H9 (cell line): ENCODE measurements at places on chromosomes 2 and 18. TPM values are rescaled to one million over a fixed set of nuclear protein-coding genes. Genes with fewer than 3 reads are reported as not detected.
A peak's percentile ranks its signal among the peaks of the same experiment; 100 is the strongest.

- no peak overlapping the region for H3K4me3 ChIP-seq
- H3K27me3 ChIP-seq, result no peaks in the 10 kb centered on the region
- DNase-seq, result peak; percentile 84
- H3K4me1 ChIP-seq, result no peaks in the 10 kb centered on the region; the same call in none of the 2 replicates
These were observed 26.0 kb upstream of the IL37 start for GRCh38 chr2:112884869-112885505.

DNA sequence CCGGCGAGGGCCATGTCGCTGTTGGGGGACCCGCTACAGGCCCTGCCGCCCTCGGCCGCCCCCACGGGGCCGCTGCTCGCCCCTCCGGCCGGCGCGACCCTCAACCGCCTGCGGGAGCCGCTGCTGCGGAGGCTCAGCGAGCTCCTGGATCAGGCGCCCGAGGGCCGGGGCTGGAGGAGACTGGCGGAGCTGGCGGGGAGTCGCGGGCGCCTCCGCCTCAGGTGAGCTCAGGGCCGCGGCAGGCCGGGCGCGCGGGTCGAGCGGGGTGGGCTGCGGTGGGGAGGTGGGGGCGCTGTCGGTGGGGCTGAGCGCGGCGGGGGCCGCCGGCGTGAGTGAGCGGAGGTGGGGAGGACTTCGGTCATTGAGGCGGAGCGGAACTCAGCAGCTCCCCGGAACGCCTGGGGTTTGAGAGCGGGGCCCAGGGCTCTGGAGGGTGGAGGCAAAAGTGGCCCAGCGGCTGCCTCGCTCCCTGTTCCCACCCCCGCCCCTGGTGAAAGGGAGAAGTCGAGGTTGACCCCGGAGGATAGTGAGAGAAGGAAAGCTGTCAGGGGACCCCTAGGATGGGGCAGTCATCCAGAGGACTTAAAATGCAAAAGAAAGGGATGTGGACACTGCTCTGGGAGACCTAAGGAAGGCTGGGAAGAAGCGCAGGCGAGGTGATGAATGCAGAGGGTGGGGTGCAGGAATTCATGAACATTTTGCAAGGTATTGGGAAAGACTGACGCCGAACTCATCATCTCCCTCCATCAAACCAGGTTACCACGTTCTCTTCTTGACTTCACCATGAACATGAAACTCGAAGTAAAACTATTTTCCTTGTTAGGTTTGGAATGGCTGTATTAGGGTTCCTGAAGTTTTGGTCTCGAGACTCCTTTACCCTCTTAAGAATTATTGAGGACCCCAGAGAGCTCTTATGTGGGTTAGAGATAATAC lies 633 bp downstream of the MALT1 start:
- peak overlapping the region; percentile 85 for H3K4me3 ChIP-seq
- H3K36me3 ChIP-seq, result no peaks in the 10 kb centered on the region; the same call in 1 of the 3 replicates
- DNase-seq, result no peak
- no peaks in the 10 kb centered on the region for H3K27me3 ChIP-seq

DNA sequence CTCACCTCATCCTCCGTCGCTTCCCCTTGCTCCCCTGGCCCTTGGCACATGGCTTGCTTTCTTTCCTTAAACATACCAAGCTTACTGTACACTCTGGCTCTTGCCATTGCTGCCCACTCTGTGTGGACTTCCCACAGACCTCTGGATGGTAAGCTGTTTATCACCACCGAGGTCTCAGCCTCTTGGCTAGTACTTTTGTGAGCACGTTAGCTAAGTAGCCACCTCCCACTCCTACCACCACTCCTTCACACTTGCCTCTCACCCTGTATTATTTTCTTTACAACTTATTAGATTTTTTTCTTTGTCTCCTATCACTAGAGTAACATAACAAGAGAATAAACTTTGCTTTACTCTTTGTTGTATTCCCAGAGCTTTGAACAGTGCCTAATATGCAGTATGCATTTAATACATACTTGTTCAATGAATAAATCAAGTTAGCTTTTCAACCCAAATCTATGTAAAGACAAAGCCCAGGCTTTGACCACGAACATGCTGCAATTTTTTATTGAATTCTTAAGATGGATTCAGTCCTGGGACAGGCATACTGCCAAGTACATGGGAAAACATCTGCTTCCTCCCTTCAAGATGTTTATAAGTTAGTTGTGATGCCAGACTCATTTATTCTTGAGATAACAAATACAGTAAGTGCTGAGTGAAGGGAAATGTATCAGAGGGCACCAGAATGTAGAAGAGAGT lies 25.0 kb upstream of the MSGN1 start:
- DNase-seq, result no peak
- no peak overlapping the region for H3K4me3 ChIP-seq
- no peak overlapping the region for H3K27ac ChIP-seq
- no peaks in the 10 kb centered on the region for H3K27me3 ChIP-seq

Gene TNFAIP6
- 0.81 and 1.2 TPM in 2 replicates for total RNA-seq

GRCh38 chr2:98476192-98476868 lies 31.7 kb downstream of the INPP4A start:
- no peak overlapping the region for H3K4me3 ChIP-seq
- DNase-seq, result no peak
- no peaks in the 10 kb centered on the region; the same call in 1 of the 2 replicates for H3K36me3 ChIP-seq
- H3K4me1 ChIP-seq, result no peaks in the 10 kb centered on the region; the same call in 1 of the 2 replicates
- no peak overlapping the region for H3K27ac ChIP-seq

GRCh38 chr18:64852281-64852680 lies 703.4 kb upstream of the LINC00305 start:
- no peaks in the 10 kb centered on the region for H3K4me1 ChIP-seq
- no peak overlapping the region for H3K27ac ChIP-seq

- H3K36me3 ChIP-seq, result no peaks in the 10 kb centered on the region
- H3K4me3 ChIP-seq, result no peak overlapping the region
- peaks cover 5% of the 10 kb centered on the region for H3K4me1 ChIP-seq
- no peak overlapping the region for H3K27ac ChIP-seq
- H3K27me3 ChIP-seq, result no peaks in the 10 kb centered on the region
These were observed 104.9 kb downstream of the VWA3B start for GRCh38 chr2:98191883-98192282.

GRCh38 chr2:165698444-165698884 lies 95.6 kb downstream of the GALNT3 start:
- no peaks in the 10 kb centered on the region for H3K27me3 ChIP-seq
- H3K36me3 ChIP-seq, result no peaks in the 10 kb centered on the region
- 0 out of 3 replicates have a peak overlapping the region, but pooled peaks have one; percentile 2 for H3K4me3 ChIP-seq
- H3K4me1 ChIP-seq, result peaks cover 14% of the 10 kb centered on the region; the same call in 1 of the 2 replicates
- peak overlapping the region; percentile 59 for H3K27ac ChIP-seq
- peak; percentile 55 for DNase-seq

- no peaks in the 10 kb centered on the region for H3K4me1 ChIP-seq
- peaks cover 2% of the 10 kb centered on the region for H3K36me3 ChIP-seq
- H3K4me3 ChIP-seq, result no peak overlapping the region
- no peaks in the 10 kb centered on the region for H3K27me3 ChIP-seq
- DNase-seq, result no peak
These were observed 38.7 kb downstream of the PDIA6 start for GRCh38 chr2:10773821-10774341.

Gene HS6ST1
- total RNA-seq, result 58.9 and 60.2 TPM in 2 replicates

DNA sequence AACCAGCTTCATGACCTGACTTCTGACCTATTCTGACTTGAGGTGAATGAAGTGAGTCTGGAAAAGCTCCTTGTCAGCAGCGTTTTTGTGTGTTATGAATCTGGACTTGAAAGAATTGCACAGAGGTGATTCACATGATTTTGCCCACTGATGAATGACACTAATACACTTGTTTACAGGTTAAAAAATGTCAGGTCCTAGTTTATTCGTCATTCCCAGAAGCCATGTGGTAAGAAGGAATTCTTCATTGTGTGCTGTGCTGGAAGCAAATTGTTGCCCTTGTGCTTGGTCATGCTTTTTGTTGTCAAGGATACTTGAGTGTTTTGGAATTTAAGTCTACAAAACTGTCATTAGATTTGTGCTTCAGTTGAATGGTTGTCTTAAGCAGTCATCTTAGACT lies 15.5 kb downstream of the SEC11C start:
- H3K27ac ChIP-seq, result no peak overlapping the region
- H3K27me3 ChIP-seq, result no peaks in the 10 kb centered on the region
- peaks cover 20% of the 10 kb centered on the region for H3K36me3 ChIP-seq
- no peak overlapping the region for H3K4me3 ChIP-seq

Gene TLX2
- 0.20 and 0.26 TPM in 2 replicates for total RNA-seq

GRCh38 chr2:136322428-136322827 lies 204.5 kb upstream of the CXCR4 start:
- no peaks in the 10 kb centered on the region for H3K27me3 ChIP-seq
- no peak for DNase-seq
- no peak overlapping the region for H3K4me3 ChIP-seq
- H3K36me3 ChIP-seq, result no peaks in the 10 kb centered on the region

Gene EFEMP1
- total RNA-seq, result 3.5 and 3.7 TPM in 2 replicates

DNA sequence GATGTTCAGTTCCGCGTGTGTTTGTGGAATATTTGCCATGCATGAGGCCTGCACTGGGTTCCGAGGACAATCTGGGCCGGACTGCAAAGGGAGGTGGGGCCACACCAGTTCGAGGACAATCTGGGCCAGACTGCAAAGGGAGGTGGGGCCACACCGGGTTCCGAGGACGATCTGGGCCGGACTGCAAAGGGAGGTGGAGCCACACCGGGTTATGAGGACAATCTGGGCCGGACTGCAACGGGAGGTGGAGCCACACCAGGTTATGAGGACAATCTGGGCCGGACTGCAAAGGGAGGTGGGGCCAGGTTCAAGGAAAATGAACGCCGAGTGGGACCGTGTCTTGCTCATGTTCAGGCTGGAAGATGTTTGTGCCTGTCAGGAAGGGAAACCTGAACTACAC lies 97.8 kb upstream of the HDAC4 start:
- DNase-seq, result no peak
- H3K36me3 ChIP-seq, result no peaks in the 10 kb centered on the region
- H3K27ac ChIP-seq, result no peak overlapping the region
- no peaks in the 10 kb centered on the region for H3K4me1 ChIP-seq
- H3K4me3 ChIP-seq, result no peak overlapping the region

- H3K27ac ChIP-seq, result no peak overlapping the region
- no peak overlapping the region for H3K4me3 ChIP-seq
- no peaks in the 10 kb centered on the region for H3K36me3 ChIP-seq
- DNase-seq, result no peak
These were observed 55.6 kb upstream of the PHLPP1 start for GRCh38 chr18:62659698-62660097.

DNA sequence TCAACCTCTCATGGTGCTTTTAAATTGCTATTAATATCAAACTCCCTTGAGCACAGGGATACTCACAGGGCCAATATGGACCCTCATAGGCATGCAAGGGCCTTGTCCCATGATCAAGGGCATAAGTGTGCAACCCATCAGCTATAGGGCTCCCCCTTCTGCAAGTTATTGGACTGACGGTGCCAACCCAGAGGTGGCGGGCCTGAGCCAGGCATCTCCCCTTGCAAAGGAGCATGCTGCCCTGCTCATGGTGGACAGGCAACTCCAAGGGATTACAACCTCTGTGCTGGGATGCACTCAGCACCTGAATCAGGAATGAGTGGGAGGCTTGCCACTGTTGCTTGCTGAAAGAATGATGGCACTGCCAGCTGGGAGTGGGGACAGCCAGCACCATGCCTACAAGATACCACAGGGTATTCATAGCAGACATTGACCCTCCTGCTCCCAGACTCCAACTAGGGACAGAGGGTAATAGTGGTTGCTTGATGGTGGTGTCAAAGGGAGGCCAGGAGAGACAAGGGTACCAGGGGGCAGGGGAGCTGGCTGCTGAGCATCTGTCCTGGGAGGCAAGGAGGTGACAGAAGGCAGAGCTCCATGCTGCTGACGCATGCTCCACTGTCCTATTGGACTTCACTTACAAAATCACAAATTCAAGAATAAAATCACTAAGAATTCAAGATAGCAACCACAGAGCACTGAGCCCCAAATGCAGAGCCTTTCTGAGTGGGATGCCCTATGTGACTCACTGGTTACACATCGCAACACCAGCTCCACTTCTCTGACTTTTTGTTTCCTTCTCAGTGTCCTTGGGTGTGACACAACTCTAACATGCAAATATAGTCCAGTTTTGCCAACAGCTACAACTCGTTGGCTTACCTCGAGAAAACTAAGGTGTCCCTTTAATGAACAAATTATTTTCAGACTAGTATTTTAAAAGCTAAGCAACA lies 157.1 kb upstream of the CCDC150 start:
- H3K4me3 ChIP-seq, result no peak overlapping the region
- DNase-seq, result no peak
- H3K36me3 ChIP-seq, result no peaks in the 10 kb centered on the region
- no peak overlapping the region for H3K27ac ChIP-seq
- no peaks in the 10 kb centered on the region for H3K27me3 ChIP-seq
- H3K4me1 ChIP-seq, result no peaks in the 10 kb centered on the region

DNA sequence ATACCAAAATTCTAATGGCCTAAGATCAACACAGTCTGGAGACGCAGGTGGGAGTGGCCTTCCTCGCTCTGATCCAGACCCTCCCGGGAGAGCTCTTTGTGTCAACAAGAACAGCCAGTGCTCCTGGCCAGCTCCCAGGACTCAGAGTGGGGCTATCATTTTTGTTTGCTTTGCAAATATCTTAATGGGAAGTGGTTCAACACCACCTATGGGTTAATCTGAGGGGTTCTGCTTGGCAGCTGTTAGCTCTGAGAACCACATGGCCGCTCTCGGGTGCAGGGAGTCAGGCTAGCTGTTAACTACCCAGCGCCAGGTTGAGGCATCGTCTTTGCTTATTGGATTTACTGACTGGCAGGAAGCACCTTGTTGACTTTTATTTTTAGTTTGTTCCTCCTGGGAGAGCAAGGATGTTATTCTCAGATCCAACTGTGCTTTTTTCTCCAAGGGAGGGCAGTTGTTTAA lies 184.8 kb upstream of the SP5 start:
- no peak overlapping the region for H3K4me3 ChIP-seq
- H3K36me3 ChIP-seq, result 0 out of 3 replicates have a peak, but pooled peaks cover 2% of the 10 kb centered on the region
- no peaks in the 10 kb centered on the region for H3K27me3 ChIP-seq
- no peaks in the 10 kb centered on the region for H3K4me1 ChIP-seq

Gene ATOH8
- total RNA-seq, result 0.20 and 0.22 TPM in 2 replicates

- no peak overlapping the region for H3K27ac ChIP-seq
- DNase-seq, result no peak
- no peaks in the 10 kb centered on the region for H3K4me1 ChIP-seq
- no peaks in the 10 kb centered on the region for H3K36me3 ChIP-seq
These were observed 53.8 kb downstream of the CTAGE1 start for GRCh38 chr18:22363867-22364463.

GRCh38 chr2:216245391-216245975 lies 126.8 kb downstream of the MARCHF4 start:
- H3K4me3 ChIP-seq, result no peak overlapping the region
- no peaks in the 10 kb centered on the region for H3K27me3 ChIP-seq
- peaks cover 6% of the 10 kb centered on the region; the same call in 1 of the 2 replicates for H3K4me1 ChIP-seq
- no peak overlapping the region for H3K27ac ChIP-seq

DNA sequence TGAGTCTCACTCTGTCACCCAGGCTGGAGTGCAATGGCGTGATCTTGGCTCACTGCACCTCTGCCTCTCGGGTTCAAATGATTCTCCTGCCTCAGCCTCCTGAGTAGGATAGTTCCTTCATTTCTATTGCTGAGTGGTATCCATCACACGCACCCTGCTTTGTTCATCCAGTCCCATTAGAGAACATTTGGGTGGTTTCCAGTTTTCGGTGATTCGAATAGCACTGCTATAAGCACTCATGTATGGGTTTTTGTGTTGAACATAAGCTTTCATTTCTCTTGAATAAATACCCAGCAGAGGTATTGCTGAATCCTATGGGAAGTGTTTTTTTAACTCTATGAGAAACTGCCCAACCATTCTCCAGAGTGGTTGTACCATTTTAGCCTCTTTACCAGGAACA lies 147.3 kb downstream of the DDX1 start:
- H3K27me3 ChIP-seq, result no peaks in the 10 kb centered on the region
- no peak overlapping the region for H3K27ac ChIP-seq
- H3K4me1 ChIP-seq, result 0 out of 2 replicates have a peak, but pooled peaks cover 3% of the 10 kb centered on the region
- H3K36me3 ChIP-seq, result peaks cover 4% of the 10 kb centered on the region; the same call in 1 of the 2 replicates
- DNase-seq, result no peak

- H3K36me3 ChIP-seq, result peaks cover 20% of the 10 kb centered on the region
- no peaks in the 10 kb centered on the region for H3K27me3 ChIP-seq
- 0 out of 2 replicates have a peak, but pooled peaks cover 3% of the 10 kb centered on the region for H3K4me1 ChIP-seq
- peak; percentile 79 for DNase-seq
- no peak overlapping the region for H3K4me3 ChIP-seq
These were observed 179.5 kb downstream of the EIPR1 start for GRCh38 chr2:3198119-3198518.

Gene ALKAL2
- total RNA-seq, result 0.48 and 0.68 TPM in 2 replicates

Gene NPHP1
- total RNA-seq, result 2.1 and 2.8 TPM in 2 replicates
